Stimulated activated CD4-positive, alpha-beta T cell treated with anti-CD3 and anti-CD28 coated beads, Interleukin-15, amount 100 ng/mL, for 48 hours (primary cell): ENCODE measurements at places on chromosomes 2 and 18.

DNA sequence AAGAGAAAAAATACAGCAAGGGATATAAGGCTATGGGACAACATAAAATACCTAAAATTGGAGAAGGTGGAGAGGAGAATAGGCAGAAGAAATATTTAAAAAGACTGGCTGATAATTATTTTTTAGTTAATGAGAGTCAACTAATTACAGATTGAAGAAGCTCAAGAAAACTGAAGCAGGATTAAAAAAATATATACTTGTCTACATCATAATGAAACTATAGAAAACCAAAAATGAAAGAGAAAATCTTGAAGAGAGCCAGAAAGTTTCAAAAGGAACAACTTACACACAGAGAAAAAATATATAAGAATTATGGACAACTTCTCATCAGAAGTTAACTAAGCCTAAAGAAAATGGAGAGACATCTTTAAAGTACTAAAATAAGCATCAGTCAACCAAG, 62.9 kb upstream of the APCDD1 start:
- no peak for DNase-seq

- DNase-seq: no peak
Measured at GRCh38 chr2:230985519-230986231, 10.2 kb upstream of the SPATA3 start.

DNA sequence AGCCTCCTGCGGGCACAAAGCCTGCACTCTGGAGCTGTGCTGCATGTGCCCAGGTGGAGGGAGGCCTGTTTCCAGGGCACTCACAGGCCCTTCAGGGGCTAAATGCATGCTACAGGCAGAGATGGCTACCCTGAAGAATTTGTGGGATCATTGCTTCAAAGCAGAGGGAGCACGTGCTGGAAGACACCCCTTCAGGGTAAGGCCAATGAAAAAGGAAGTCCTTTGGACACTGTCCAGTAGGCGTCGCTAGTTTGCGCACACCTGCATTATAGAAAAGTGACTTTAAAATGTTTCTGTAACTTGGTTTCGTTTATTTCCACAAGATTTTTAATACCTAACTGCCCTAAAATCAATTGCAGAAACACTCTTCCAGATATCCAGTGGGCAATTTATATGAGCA, 325.3 kb downstream of the ZNF516 start:
- DNase-seq: no peak

DNA sequence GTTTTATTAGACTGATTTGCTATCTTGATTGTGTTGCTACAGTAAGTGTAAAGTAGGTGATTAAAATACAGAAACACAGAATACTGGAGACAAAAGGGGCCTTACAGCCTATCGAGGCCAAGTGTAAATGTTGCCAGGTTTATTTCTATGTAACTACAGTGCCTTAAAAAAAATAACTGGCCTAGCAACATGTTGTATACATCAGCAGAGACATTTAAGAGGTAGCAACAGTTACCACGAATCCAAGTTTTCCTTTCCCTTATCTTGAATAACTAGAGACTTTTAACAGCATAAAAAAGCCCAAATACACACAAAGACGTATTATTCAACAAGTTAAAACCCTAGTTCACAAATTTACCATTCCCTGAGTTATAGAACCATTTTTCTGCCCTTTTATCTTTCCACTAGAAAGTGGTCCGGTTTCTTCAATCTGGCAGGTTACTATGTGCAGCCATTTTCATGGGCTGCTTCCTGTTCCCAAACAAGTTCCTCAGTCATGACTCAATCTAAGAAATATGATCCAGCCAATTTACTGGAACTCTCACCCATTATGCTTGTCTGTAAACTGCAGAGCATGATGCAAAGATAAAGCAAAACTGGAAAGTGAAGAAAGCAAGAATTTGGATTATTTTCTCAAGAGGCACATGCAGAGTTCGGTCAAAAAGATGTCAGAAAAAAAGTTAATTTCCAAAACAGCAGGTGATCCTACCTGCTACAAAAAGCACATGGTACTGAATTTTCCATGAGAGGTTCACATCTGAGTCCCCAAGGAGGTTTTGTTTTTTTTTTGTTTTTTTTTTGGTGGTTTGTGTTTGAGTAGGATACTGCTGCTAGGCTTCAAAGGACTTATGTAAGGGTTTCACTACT, 22.2 kb downstream of the NFE2L2 start:
- DNase-seq: no peak

- no peak for DNase-seq
Measured at GRCh38 chr2:217899231-217900009, 103.4 kb downstream of the TNS1 start.

- peak; percentile 60 for DNase-seq
Measured at GRCh38 chr2:171160119-171160955, at the start of gene TLK1. TLK1 (minus strand) TSS chr2:171160893; CDS start chr2:171160428, 465 bp downstream.

- DNase-seq: no peak
Measured at GRCh38 chr2:227103583-227103982, 60.4 kb downstream of the COL4A4 start.

GRCh38 chr18:2459886-2460285, 111.4 kb downstream of the METTL4 start:
- DNase-seq: no peak

DNA sequence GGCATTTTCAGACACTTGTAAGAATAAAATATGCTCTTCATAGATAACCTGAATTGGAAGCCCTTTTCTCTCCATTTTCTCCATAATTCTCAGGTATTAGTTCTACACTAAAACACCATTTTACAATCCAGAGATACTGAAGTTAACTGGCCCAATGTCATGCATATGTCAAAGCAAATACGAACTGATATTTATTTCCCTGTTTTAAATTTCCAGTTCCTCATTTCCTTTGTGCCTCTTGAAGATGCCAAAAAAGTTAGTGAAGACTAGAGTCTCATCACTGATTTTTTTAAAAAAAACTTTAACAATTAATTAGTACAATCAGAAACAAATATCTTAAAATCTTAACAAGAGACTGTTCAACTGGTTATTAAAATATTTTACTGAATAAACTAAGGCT, 52.8 kb upstream of the ITGB6 start:
- no peak for DNase-seq

GRCh38 chr2:210681491-210681890, 125.1 kb downstream of the CPS1 start:
- DNase-seq: no peak

DNA sequence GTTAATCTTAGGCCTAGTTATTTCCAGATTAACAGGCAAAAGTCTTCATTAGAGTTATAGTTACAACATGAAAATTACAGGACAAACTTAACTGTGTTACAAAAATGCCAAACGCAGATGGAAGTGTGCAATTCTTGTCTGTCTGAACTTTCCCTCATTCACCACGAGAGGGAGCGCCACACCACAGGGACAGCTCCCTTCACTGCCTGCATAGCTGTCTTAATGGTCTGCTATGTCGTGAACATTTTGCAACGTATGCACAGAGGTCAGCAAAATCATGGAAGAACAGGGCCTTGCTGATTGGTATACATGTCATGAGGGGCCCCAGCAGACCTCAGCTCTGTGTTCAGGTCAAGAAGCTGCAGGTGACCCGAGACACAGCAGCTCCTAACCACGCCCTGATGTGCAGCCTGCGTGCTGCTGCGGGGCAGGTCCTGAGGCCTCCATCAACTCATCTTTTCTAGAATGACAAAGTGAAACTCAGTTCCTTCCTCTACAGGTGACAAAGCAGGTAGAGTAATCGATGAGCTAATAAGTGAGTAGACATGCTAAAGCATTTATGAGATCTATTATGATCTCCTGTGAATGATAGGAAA, 78.8 kb upstream of the ATP8B1 start:
- DNase-seq: peak; percentile 22

DNA sequence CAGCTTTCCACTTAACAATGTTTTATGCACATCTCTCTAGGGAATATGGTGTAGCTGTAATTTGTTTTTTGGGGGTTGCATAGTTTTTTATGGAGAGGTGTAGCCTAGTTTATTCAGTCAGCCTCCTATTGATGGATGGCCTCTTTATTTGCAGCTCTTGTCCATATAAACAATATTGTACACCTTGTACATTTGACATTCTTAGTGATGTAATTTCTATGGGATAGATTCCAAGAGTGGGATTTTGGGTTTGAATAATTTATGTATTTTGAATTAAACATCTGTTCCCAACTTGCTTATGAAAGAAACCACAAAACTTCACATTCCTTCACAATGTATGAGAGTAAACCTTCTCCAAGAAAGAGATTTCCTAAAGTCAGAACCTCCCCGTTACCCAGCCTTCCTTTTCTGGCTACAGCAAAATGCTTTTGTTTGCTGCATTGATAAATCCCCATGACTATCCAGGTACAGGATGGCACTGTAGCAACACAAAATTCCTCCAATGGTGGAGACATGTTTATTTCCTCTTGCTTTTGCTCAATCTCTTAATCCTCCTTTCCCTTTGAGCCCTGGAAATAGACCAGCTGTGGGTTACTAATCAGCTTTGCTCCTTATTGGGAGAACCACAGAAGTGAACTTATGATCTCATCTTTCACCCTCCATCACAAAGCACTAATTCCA, 58.4 kb upstream of the GALR1 start:
- DNase-seq: no peak

DNA sequence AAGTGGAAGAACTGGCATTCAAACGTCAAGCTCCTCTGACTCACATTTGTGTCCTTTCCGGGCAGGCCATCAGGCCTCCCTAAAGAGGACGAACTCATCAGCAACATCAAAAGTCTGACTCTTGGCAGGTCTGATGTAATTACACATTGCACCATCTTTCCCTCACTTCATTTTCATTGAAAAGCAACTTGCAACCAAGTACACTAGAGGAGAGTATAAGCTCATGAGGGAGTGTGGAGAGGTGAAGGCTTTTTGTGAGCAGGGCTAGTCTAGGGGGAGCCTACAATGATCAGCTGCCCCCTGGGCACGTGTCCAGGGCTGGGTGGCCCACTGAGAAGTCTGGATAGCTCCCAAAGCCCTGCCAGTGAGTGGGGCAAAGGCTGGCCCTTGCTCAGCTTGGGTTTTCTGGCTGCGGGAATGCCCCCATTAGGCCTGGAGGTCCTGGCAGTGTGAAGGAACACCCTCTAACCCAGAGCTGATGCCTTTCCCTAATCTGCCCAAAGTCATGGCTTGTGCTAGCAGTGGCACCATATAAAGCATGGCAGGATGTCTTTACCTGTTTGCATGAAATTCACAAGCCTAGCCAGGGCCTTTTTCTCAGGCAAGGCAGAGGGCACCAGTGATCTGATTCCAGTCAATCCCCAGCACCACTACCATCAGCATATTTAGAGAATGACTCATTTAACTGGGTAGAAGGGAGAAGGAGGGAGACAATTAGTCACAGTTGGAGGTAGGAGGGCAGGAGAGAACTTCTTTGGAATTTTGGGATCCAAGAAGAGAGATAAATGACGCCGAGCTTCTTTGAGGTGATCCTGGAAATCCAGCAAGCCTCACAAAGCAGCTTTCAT, 8.5 kb upstream of the DAW1 start:
- no peak for DNase-seq

- no peak for DNase-seq
Measured at GRCh38 chr2:3041841-3042600, 335.6 kb downstream of the EIPR1 start.

GRCh38 chr2:28507796-28508764, 12.2 kb downstream of the PLB1 start:
- DNase-seq: peak; percentile 32

DNA sequence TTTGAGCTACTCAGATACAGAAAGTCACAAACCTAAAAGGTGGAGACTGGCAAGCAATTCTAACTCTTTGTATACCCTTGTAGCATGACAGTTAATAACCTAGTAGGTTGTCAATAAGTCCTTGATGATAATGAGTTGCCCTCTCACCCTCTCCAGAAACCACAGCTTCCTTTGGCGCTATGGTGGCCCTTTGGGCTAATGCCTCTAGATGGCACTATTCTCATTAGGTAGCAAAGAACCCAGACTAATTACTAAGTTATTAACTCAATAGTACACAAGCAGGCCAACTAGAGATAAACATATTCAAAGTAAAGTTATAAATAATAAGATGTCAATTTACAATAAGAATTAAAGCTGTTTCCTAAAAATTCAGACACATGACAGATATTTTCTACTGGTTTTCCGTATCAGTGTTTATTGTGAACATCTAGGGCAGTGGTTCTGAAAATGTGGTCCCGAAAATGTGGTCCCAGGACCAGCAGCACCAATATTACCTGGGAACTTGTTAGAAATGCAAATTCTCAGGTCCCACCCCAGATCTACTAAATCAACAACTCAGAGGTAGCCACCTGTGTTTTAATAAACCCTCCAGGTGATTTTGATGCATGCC, 41.1 kb downstream of the LDAH start:
- DNase-seq: no peak

DNA sequence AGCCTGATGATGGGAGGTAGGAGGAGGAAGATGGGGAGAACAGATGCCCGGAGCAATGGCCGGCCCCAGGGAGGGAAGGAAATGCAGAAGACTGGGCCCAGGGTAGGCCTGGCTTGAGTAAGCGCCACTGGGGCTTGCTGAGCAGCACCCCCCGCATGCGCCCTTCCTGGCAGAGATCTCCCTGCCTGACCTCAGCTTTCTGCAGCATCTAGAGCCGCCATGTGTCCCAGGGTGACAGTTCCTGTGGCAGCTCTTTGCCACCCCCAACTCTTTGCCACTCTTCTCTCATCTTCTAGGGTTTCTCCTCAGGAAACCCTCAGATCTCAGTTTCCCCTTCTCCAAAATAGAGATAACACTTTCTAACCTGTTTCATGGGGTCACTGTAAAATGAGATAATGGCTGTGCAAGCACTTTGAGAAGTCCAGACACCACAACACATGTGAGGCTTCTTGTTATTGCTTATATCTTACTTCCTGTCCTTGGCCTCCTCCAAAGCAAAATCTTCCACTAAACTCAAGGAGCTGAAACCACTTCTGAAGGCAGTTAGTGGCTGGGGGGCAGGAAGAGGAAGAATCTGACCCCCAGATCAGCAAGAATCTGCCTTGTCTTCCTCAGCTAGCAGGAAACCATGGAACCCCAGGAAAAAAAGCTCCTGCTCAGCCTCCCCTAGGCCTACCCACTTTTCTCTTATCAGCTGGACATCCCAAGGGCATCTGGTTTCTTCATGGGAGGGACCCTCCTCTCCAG, 64.9 kb downstream of the EPAS1 start:
- no peak for DNase-seq

DNA sequence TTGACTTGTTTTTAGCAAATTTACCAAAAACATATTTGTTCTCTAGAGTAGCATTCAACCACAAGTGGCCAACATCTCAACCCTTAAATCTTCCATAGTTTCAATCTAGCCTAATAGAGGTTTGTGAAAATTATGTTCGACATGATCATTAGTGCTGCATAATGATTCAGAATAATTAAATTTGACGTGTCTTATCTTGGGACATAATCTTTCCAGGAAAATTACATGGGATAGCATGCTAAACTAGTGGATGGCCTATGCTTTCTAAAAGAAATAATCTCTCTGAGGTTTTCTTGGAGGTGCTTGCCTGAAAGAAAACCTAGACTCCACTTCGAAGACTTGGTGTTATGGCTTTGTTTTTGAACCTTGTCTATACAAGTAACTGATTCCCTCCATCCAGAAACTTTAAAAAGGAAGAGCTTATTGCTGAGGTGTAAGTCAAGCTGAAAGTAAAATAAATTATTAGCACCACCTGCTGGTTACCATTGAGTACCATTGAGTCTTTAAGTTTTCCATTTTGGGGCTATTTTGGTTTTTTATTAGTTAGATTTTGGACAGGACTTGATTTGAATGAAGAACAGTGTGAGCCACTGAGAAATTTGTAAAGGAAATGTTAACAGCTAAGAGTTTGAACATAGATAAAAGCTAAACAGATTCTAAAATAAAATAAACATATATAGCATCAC, 32.7 kb downstream of the COX7A2L start:
- DNase-seq: no peak
